ENCODE measurements at places on chromosomes 2 and 18.

- peak; percentile 25 for DNase-seq
These were observed at the start of gene ACADL for GRCh38 chr2:210224941-210225672. Gene ACADL (minus strand): TSS chr2:210225447. CDS start chr2:210225263, 184 bp downstream.

- no peak for DNase-seq
These were observed 7.5 kb upstream of the YPEL5 start for GRCh38 chr2:30139131-30139870.

GRCh38 chr18:10688766-10689165 is 162.9 kb downstream of the NAPG start:
- DNase-seq = no peak

DNA sequence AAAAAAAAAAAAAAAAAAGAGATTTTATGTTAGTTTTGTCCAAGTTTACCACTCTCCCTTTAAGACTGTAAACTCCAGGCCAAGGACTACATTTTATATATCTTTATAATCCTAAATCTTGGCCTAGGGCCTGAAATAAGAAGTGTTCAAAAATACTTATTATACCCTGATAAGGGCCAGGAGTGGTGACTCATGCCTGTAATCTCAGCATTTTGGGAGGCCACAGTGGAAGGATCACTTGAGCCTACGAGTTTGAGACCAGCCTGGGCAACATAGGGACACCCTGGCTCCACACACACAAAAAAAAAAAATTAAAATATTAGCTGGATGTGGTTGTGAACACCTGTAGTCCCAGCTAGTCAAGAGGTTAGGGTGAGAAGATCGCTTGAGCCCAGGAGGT is 12.7 kb downstream of the TRIP12 start:
- DNase-seq = no peak

DNA sequence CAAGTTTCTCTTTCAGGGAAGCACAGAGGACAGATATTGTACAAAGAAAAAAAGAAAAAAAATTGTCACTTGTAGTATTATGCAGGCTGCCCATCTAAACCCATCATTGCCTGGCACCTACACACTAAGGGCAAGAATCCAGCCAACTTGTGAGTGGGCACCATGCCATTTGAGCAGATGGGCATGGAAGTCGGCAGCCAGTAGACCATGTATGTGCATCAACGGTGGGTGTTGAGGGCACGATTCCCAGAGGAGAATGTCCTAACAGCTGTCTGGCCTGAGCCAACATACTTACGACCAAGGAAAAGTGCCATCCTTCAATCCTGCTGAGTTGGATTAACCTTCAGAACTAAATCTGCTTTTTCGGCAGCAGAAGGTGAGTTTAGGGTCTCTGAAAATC is 63.9 kb downstream of the ARHGAP15 start:
- DNase-seq = no peak

- DNase-seq = no peak
These were observed 278.5 kb upstream of the RGPD4 start for GRCh38 chr2:107548216-107548615.

DNA sequence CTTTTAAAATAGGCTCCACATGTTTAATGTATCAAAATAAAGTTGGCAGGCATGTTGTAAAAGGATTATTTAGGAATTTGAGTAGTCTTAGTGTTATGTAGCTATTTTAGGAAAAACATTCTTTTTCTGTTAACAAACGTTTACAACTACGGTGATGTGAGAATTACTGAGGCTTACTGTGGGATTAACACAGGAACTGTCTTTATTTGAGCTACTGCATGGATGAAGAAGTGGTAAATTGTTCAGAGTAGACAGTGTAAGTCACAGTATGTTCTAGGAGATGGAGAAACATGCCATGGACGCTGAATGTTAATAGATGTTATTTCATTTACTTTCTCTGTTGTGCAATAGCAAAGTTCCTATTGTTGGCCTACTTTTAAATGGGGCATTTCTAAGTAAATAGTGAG is 1.6 kb downstream of the PPM1B start:
- DNase-seq = no peak

DNA sequence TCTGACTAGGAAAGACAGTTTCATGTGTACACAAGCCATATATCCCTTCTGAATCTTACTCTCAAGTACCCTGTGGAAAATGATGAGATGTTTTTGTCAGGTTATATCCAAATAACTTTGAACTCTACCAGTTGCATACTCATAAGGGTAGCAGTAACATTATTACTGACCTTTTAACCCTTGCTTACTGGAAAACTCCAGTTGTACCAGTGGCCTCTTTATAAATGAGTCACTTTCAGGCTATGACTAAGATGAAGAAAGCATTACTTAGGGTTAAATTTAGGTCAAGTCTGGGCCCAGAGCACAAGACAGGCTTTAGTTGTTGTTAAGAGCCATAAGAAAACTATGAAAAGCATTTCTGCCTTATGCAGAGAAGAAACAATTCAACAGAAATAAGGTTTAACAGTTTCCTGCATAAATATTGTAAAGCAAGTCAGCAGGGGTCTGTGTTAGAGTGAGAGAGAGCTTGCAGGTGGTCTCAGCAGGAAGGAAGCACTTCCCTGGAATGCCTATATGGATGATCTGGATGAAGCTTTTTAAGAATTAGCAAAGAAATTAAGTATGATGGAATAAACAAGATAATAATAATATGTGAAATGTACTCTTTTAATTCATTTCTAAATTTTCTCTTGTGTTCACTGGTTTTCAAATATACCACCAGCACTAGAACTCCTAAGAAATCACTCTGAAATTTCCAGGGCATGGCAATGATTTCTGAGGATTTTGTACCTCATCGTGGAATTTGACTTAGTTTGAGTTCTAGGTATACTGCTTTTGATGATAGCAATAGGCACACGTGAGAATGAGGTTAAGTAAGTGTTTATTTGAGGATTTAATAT is 126.6 kb downstream of the UBE2E3 start:
- DNase-seq = no peak

DNA sequence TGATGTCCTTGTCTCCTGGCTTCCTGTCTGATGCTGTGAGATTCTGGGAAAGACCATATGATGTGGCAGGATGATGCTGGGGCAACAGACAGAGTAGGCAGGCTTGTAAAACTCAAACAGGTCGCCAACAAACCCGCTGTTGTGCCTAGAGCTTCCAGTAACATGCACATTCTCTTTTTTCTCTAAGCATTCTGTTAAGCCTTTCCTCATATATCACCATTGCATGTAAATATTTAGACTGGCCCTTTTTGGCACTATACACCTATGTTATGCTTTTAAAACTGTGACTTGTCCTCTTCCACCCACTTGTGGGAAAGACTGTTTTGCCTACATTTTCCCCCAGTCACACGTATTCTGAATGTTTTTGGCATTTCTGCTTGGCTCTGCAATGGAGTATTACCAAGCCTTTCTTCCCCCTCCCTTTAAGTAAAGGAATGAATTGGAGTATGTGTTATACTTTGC is 250.4 kb upstream of the TANK start:
- DNase-seq = no peak

GRCh38 chr2:112001136-112001715 is 53.8 kb upstream of the TMEM87B start:
- DNase-seq = no peak

DNA sequence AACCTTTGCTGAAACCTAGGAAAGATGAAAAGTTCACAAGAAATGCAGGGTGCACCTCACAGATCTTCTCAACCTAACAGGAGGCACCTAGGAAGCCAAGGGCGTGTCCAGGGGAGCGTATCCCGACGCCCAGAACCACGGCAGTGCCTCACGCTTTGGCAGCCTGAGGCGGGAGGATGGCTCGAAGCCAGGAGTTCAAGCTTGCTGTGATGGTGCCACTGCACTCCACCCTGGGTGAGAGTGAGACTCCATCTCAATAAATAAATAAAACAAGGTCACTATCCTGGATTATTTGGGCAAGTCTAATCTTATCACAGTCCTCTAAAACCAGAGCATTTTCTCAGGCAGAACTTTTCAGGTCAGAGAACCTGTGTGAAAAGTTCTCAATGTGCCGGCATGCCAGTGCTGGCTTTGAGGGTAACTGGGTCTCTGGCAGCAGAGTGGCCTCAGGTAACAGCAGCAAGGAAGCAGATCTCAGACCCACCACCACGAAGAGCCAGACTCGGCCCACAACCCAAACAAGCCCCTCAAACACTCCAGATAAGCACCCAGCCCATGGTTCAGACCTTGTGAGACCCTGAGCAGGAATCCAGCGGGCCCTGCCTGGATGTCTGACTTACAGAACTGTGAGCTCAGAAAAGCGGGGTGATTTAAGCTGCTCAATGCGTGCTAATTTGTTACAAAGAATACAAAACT is 11.7 kb downstream of the HSBP1L1 start:
- no peak for DNase-seq

DNA sequence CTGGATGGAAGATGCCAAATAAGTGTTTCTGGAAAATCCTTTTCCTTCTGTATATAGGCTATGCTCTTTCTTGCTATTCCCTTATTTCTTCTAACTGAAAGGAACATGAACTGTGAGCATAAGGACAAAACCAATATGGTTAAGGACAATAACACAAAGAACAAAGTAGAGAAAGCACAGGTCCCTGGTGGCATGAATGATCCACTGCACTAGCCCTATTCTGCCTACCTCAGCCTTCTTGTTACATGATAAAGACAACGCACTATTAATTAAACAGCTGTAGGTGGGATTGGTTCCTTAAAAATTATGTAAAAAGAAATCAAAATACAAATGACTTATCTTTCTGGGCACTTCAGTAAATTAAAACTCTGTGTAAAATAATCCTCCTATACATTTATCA is 1.9 kb upstream of the WDR75 start:
- no peak for DNase-seq

GRCh38 chr2:4674007-4674406 is 970.6 kb downstream of the DCDC2C start:
- no peak for DNase-seq

GRCh38 chr18:46310675-46311345 is 206.6 kb downstream of the HAUS1 start:
- DNase-seq = no peak

GRCh38 chr2:45128580-45128997 is 119.3 kb upstream of the SIX2 start:
- DNase-seq = peak; percentile 74

DNA sequence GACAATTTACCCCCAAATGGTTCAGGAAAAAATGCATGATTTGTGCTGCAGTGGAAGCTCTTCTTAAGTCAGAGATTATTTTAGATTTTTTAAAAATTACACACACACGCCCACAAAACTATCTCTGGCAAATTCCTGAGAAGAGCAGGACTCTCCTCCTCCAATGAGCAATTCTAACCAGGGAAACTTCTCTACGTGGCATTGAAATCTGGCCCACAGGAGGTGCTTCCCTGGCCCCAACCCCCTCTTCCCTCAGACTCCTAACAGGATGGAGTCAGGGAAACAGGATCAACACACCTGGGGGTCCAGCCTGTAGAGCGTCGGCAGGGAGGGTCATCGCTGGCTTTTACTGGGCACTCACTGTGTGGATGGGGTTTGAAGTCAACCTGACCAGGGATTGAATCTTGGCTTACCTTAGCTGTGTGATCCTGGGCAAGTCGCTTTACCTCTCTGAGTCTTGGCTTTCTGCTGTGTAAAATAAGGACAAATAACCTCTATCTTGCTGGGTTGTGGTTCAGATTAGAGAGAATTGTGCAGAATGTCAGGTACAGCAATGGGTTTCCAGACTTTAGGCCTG is 65.4 kb upstream of the ASAP2 start:
- no peak for DNase-seq

- no peak for DNase-seq
These were observed 147.8 kb upstream of the MAP3K20 start for GRCh38 chr2:172927641-172928357.

GRCh38 chr2:223860809-223861738 is 23.7 kb upstream of the AP1S3 start:
- DNase-seq = no peak

DNA sequence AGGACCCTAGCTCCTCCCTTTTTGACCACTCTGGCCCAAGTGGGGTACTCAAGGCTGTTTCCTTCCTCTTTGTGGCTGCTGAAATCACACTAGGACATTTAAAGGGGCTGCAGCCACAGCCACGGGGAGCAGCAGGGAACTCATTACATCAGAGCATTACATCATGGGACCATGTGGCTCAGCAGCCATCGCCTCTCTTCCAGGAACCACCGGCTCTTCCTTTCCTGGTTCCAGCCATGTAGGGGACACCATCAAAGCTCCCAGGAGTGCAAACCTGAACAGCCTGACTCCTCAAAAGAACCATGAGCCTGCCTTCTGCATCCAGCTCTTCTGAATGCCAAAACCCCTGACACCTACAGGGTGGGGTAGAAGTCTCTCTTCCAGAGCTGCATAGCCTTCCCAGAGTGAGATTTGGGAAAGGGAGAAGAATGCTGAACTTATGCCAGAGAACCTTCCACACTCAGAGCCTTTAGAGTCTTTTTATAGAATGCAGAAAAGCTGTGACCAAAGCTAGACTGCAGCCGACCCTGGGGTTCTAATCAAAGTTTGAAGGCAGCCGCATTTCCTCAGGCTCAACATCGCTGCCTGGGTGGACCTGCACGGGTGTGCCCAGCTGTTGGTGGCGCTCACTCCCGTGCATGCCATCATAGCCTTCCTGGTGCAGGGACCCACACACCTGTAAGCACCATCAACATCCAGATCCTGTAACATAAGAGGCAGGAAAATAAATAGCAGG is 121.7 kb downstream of the KLHL29 start:
- DNase-seq = no peak
